ENCODE measurements at places on chromosomes 2 and 18.

DNA sequence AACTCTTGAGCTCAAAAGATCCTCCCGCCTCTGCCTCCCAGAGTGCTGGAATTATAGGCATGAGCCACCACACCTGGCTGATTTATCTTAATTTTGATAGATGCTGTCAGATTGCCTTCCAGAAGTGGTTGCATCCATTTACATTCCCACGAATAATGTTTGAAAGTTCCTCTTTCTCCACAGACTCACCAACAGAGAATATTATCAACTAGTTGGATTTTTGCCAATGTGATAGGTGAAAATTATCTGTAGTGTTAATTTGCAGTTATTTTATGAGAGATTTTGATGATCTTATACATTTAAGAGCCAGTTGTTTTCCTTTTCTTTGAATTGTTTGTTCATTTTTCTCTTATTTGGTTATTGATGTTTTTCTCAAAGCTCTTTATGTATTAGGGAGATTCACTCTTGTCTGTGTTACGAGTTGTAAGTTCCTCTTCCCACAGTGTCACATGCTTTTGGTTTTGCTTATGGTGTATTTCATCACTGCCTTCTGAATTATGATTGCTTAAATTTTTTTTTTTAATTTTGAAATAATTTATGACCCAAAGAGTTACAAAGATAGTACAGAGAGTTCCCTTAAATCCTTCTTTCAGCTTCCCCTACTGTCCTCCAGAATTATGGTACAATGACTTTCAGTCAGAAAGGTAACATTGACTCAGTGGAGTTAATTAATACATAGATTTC lies 20.7 kb upstream of the NT5DC4 start:
- DNase-seq, result no peak

- no peak for DNase-seq
These were observed 40.2 kb upstream of the GPR17 start for GRCh38 chr2:127605691-127606263.

DNA sequence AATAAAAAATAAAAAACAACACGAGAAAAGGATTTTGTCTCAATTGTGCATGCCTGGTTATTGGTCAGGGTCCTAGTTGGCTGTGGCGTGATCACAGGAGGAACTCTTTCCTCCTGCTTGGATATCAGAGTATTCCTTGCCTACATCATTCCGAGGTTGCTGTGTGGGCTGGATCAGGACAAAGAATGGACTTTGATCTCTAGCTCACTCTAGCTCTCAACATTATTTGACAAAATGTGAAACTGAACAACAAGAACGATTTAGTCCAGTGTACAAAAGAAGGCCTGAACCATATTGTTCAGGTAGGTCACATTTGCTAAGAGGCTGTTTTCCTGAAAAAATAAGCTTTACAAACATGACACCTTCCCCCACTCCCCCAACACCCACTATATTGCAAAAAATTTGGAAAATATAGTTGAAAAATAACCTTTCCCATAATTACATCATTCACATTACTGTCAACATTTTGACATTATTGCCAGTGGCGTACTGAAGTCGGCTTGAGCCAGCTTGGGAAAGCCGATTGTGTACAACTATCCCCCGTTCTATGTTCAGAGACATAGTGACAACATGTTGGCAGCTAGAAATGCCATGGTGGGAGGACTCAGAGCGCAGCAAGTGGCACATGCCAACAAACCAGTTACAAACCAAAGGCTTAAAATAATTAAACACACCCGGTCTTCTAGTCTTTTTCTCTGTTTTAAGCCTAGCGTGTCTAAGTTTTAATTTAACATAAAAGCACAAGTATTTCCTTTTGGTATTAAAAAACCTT lies 179.0 kb downstream of the LPIN1 start:
- DNase-seq, result no peak

GRCh38 chr2:111116011-111116746 lies 4.5 kb upstream of the BCL2L11 start:
- DNase-seq, result no peak

- DNase-seq, result no peak
These were observed 702.2 kb downstream of the ERBB4 start for GRCh38 chr2:211836409-211836808.

GRCh38 chr2:601387-601698 lies 75.9 kb downstream of the TMEM18 start:
- DNase-seq, result no peak

- no peak for DNase-seq
These were observed 117.3 kb upstream of the ZFP36L2 start for GRCh38 chr2:43343573-43344304.

- DNase-seq, result no peak
These were observed 10.6 kb downstream of the CNDP1 start for GRCh38 chr18:74544898-74545297.

DNA sequence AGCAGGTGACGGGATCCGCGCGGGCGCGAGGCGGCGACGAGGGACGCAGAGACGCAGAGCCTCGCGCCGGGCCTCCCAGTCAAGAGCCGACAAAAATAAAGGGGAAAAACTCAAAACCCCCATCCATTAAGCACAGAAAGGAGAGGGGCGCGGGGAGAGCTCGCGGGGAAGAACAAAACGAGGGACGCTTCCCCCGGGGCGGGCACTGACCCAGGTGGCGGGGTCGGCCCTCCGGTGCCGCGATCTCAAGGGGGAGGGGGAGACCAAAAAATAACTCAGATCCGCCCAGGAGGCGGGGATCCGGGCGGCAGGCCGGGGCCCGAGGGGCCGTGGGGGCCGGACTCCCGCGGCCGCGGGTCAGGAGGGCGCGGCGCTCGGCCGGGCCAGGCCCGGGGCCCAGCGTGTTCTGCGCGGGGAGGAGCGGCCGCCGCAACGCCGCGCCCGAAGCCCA lies 597 bp downstream of the RNF103 start:
- DNase-seq, result peak; percentile 33

DNA sequence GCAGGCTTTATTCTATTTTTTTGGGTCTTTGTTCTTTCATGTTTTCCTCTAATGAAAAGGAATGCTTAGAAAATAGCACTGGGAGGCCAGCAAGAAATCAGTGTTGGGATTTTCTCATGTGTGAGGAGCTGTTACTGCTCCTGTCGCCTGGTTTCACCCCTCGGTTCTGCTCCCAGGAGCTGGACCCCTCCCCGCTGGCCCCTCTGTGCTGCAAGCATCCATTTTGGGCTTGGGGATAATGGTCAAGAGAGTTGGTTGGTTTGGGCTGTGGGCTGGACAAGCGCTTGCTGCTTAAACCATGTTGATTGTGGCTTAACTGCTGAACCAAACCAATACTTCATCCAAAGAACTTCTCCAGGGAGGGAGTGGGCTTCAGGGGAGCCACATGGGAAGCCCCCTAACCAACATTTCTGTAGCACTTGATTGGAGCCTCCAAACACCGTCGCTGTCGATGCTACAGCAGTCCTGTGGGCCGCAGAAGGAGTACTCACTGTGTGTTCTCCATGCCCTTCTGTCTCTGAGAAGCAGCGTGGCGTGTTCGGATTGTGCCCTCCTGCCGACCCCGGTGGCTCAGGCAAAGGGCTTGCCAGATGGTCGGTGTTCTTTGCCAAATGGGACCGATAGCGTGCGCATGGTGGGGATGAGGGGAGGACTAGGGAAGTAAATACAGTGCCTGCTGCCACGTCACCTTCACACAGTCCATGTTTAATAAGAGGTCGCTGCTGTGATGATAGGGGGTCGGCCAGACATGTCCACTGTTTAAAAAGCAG lies 40.0 kb downstream of the AGAP1 start:
- no peak for DNase-seq

DNA sequence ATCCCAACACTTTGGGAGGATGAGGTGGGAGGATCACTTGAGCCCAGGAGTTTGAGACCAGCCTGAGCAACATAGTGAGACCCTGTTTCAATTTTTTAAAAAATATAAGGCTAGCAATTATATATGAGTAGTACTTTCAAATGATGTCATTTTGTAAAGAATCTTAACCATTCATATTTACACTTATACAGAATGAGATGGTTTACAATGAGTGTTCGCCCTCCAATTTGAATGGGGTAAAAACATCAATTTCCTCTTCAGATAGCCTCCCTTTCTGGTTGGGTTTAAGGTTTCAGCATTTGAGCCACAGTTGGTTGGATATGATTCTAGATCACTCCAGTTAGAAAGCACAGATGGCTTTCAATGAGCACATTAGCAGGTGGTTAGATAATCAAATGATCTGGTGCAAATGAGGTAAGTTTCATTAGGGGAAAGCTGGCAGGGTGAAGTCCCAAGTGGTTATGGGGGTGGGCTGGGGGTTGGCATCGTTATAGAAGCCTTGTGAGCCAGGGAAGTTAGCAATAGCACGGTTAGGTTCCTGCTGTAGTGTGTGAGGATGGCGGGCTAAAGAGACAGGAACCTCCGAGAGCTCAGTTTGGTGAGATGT lies 63.9 kb downstream of the TRPM8 start:
- DNase-seq, result no peak

- no peak for DNase-seq
These were observed 92.8 kb upstream of the MAP4K3 start for GRCh38 chr2:39529836-39530235.

- no peak for DNase-seq
These were observed 27.7 kb downstream of the BIRC6 start for GRCh38 chr2:32384529-32384928.

GRCh38 chr18:22253676-22254075 lies 84.3 kb downstream of the GATA6 start:
- no peak for DNase-seq

DNA sequence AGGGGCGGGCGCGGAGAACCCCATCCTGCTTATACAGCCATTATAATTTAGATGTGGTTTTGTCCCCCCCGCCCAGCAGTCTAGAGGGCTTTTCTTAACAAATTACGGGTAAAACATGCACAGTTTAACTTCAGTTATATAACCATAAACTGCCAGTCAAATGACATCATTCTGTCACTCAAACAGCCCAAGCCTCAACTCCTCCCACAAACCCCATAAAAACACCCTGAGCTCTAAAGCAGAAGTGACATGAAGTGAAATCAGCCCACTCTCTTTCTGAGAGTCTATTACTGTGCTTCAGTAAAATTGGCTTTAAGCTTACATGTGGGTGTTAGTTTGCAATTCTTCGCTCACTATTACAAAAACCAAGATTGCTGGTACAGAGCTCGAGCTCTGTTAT lies 705.1 kb upstream of the GCFC2 start:
- DNase-seq, result no peak

GRCh38 chr2:3045318-3045921 lies 332.2 kb downstream of the EIPR1 start:
- DNase-seq, result no peak

DNA sequence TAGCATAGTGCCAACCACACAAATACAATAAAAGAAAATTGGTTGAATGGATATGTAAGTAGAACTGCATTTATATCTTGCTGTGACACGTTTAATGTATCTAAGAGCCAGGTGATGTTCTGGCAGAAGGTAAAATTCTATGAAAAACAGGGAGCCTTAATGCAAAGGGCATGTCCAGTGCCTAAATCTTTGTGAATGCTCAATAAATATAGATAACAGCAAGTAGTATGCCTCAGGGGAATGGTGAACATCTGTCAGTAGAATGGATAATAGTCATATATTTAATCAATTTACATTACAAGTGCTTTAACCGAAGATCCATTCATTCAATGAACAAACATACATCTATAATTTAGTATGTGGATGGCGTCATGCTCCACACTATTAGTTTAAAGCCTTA lies 43.7 kb upstream of the NYAP2 start:
- no peak for DNase-seq

GRCh38 chr2:200741468-200742202 lies 70.1 kb upstream of the BZW1 start:
- no peak for DNase-seq

DNA sequence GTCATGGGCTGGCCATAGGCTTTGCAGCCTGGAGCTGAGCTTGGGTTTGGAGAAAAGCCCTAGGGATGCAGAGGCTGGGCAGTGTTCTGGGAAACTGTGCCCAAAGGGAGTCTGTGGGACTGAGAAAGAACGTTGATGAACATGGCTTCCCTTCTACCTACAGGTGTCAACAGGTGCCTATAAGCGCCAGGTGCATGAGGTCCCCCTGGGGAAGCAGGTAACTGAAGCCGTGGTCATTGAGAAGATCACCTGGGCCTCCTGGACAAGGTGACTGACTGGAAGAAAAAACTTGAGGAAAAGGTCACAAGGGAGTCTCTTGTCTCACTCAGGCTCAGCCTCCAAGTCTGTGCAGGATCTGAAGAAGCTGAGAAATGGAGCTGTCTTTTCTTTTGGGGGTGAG lies 83.4 kb downstream of the RTN4 start:
- DNase-seq, result no peak

DNA sequence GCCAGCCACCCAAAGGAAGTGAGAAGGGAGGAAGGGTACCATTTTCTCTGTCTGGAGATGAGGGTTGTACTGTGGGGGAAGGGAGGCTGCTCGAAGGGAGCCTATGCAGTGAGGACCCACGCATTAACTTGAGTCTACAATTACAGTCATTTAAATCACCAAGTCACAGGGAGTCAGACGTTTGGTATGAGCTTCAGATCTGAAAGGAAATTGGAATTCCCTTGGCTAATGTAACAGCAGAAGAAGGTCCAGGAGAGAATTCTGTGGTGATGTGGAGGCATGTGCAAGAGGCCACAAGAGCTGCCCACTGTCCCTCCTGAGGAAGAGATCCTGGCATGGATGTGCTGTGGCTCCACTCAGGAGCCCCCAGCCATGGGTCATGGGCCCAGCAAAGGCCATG lies 22.5 kb downstream of the DAPL1 start:
- DNase-seq, result no peak

DNA sequence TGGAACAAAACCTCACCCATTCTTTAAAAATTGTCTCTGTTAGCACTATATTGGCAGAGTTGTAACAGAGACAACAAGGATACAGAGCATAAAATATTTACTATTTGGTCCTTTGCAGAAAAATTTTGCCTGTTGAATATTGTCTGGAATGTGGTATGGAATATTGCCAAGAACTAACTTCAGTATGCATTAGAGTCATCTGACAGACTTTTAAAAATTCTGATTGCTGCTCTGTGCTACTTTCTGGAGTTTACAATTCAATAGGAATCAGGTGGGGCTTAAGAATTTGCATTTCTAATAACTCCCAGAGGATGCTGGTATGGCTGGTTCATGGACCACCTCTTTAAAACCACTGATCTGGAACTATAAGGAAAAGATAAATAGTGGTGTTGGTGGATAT lies 32.8 kb upstream of the NYAP2 start:
- DNase-seq, result no peak

DNA sequence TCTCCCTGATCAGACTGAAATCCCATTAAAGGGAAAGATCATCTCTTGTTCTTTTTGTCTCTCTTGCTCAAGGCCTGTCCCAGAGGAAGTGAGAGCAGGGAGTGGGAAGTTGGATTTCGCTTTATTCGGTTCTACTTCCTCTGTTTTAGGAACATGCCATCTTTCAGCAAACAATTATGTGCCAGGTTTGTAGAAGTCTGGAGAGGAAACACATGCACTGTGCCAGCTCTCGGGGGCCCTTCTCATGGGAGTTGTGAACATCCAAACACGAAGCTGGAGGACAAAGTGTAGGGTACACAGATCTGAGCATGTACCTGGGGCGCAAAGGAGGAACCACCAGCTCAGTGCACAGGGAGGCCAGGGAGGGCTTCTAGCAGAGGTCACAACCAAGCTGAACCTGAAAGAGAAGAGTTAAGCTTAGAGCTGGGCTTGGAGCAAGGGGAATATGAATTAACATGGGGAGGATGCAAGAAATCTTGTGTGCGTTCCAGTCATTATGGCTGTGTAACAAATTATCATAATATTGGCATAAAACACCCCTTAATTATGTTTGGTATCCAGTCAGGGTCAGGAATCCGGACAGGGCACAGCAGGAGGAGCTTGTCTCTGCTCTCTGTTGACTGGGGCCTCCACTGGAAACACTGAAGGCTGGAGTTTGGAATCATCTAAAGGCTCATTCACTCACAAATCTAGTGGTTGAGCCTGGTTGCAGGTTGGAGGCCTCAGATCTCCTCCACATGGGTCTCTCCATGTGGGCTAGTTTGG lies 128.6 kb downstream of the ZFP36L2 start:
- DNase-seq, result no peak

All from HTR-8/SVneo (cell line).